ENCODE measurements at places on chromosomes 1 and 21.

DNA sequence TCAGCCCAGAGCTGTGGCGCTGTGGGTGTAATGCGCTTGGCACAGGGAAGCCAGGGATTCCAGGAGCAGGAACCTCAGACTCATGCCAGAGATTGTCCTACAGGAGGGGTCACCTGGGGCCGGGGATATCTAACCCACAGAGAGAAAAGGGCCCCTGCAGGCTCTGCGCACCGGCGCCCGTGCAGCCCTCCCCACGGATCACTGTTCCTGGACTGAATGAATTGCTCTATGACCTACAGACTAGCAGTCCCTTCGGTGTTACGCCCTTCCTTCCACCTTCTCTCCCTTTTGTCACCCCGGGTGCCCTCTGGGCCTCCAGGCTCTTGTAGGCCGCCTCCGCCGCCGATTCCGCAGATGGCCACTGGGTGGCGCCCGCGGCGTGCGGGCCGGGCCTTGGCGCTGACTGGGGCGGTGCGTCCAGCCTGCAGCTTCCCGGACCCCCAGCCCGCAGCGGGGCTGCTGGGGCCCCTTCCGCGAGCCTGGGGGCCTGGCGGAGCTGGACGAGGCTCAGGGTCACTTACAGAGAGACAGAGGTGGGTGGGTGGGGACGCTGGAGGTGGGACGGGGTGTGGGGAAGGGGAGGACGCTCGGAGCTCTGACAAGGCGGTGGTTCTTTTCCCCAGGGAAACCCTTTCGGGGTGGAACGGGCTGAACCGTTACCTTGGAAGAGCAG lies 101.3 kb downstream of the IER5 start:
- DNase-seq = peak; percentile 46

DNA sequence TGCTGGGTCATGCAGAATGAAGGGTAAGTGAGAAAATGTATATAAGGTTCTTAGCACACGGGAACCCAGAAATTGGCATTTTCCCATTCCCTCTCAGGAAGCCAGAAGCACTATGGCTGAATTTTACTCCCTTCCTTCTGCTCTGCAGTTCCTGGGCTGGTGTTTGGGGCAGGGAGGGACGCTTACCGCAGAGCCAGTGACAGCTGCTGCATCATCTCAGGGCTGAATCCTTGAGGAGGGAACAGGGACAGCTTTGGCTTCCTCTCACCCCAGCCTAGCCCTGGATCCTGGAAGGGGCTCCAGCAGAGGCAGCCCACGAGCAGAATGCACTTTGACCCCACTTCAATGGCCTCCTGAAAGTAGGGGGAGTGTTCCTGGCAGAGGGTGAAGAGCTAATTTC lies 12.0 kb downstream of the PLA2G2D start:
- DNase-seq = no peak

- no peak for DNase-seq
These were observed 277.1 kb upstream of the SGIP1 start for GRCh38 chr1:66256629-66257572.

GRCh38 chr1:238135708-238136664 lies 245.3 kb upstream of the ZP4 start:
- no peak for DNase-seq

- DNase-seq = no peak
These were observed 14.0 kb upstream of the PEF1 start for GRCh38 chr1:31658721-31659120.
